Left hindlimb (tissue), 1 donor: ENCODE measurements at places on chromosomes 3 and 15.

- no peak for DNase-seq
Observed at GRCh38 chr15:81506071-81506470, 132.1 kb upstream of the TMC3 start.

DNA sequence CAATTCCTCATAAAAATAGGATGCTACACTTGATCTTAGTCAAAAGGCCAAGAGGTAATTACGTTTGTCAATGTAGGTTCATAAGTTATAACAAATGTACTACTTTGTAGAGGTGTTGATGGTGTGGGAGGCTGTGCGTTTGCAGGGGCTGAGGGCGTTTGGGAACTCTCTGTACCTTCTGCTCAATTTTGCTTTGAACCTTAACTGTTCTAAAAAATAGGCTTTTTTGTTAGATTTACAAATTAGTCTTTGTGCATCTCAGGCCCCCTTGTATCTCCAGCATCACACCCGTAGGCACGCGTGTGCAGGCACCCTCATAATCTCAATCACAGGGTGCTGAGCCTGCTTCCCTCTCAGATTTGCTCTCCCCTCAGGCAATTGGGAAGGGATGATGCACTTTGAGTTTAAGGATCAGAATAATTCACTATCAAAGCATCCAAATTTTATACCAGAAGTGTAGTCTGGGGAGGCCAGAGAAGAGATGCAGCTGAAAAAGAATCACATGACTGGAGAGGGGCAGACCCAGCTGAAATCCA lies 36.1 kb upstream of the STRIT1 start:
- DNase-seq, result no peak

GRCh38 chr3:2897821-2898220 lies 212.4 kb downstream of the IL5RA start:
- no peak for DNase-seq

GRCh38 chr3:80676866-80677265 lies 909.1 kb upstream of the ROBO1 start:
- DNase-seq, result no peak

GRCh38 chr15:55993804-55994560 lies 570 bp upstream of the NEDD4 start:
- DNase-seq, result no peak
